ENCODE measurements at places on chromosomes 7 and 10.

- DNase-seq: no peak
These were observed 68.5 kb downstream of the DIP2C start for GRCh38 chr10:620971-621370.

DNA sequence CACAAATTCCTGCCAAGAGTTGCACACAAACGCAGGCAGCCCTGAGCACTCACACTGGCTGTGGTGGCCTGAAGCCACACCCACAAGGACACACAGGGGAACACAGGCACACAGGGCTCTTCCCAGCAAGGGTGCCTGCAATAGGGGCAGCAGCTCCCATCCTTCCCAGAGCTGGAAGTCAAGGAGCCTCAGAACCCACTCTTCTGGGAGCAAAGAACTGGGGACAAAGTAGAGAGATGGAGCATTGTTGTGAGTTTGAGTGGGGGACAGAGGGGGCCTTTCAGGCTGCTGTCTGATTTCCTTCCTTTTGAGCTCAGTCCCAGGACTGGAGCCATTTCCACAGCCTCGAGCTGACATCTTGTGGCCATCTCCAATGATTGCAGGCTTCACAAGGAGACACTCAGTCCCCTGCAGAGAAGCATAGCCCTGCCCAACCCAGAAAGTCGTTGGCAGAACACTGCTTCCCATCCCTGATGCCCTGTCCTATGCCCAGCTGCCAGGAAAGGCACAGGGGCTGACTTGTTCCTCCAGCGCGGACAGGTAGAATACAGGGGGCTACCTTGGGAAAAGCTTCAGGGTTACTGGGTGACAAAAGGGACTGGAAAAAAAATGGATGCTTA, 34.4 kb upstream of the SLF2 start:
- DNase-seq: no peak

GRCh38 chr10:62443866-62444265, 69.7 kb downstream of the ZNF365 start:
- DNase-seq: no peak

DNA sequence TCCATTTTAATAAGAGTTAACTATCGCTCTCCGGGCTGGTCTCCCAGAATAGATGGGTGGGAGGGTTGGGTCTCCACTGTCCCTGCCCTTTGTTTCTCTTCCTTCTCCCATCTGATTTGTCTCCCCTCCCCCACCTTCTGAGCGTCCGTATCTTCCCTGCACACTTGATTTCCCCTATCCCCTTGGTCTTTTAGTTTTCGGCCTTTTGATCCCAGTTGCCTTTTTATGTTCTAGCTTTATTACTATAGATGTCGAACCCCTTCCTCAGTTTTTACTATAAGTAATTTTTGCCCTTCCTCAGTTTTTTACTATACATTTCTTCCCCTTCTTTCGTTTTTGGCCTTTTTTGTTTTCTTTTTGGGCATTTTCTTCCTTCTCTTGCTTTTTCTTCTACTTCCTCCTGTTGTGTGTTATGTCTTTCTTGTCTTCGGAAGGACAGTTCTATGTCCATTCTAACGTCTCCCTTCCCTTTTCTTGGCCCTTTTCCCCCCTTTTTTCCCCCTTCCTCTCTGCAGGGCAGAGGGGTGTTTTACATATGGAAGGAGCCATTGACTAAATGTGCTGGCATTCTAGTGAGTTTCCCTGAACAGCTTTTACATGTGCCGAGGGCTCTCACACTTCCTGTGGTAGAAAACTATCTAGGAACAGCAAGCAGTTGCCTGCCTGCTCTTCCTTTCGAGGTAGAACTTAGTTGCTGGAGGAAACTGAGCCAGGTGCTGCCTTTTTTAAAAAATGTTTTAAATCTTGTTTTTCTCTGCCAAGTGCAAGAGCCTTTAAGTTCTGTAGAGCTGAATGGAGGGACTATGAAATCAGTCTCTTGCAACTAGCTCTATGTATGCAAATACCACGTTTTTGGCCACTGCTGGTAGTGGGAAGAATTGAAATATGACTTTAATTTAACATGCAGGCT, 2.8 kb downstream of the TET1 start:
- no peak for DNase-seq

GRCh38 chr7:47611045-47611511, 29.2 kb upstream of the TNS3 start:
- DNase-seq: no peak

DNA sequence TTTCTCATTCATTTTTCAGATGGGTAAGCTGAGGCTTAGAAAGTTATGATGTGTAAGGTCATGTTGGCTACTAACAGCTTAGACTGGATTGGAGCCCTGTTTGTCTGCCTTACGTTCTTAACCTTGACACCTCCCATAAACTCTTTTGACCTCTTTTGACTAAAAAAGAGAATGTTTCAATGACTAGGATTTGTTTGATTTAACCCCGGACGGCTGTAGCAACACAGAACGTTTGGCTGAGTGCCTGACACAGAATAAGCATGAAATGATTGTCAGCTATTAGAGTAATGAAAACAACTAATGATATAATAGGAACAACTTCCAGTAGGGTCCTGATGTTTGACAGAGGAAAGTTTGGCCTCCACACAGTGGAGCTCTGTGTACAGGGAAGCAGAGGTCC, 83.3 kb upstream of the PDZD8 start:
- no peak for DNase-seq

- DNase-seq: no peak
These were observed 1.2 kb downstream of the SGCE start for GRCh38 chr7:94654783-94655125.

Measured in activated T-helper 1 cell treated with anti-CD3 and anti-CD28 coated beads, Interleukin-12 subunit alpha, Interleukin-12 subunit beta, Interleukin-2, Interleukin-4 antibody, amounts not matched to agents 30 ng/mL and 10 ng/mL and 1 ng/mL, durations not matched to agents 14 hours and 24 hours and 36 hours (primary cell).